ENCODE measurements at places on chromosomes 3 and 15. TPM values are rescaled to one million over a fixed set of nuclear protein-coding genes. Genes with fewer than 3 reads are reported as not detected.

The PIGZ gene
- total RNA-seq: 2.3 TPM

The SEMA3B gene
- 2.0 TPM for total RNA-seq

The SYNM gene
- 0.48 TPM for total RNA-seq

The OIP5 gene
- total RNA-seq: 0.64 TPM

The C3orf85 gene
- not detected for total RNA-seq

The LMCD1 gene
- total RNA-seq: not detected

Data from natural killer cell (primary cell).